DND-41 (cell line): ENCODE measurements at places on chromosomes 12 and 14.

- no peaks in the 10 kb centered on the region for H3K27me3 ChIP-seq
- no peak overlapping the region for H3K4me3 ChIP-seq
- DNase-seq, result no peak
- H3K36me3 ChIP-seq, result no peaks in the 10 kb centered on the region
These were observed 16.6 kb downstream of the RFLNA start for GRCh38 chr12:124311292-124312109.

- no peak overlapping the region for H3K4me3 ChIP-seq
- no peak overlapping the region for H3K27ac ChIP-seq
- no peaks in the 10 kb centered on the region for H3K36me3 ChIP-seq
- no peak for DNase-seq
- H3K4me1 ChIP-seq, result no peaks in the 10 kb centered on the region
- H3K27me3 ChIP-seq, result peaks cover 8% of the 10 kb centered on the region
These were observed 123.5 kb downstream of the CAPZA3 start for GRCh38 chr12:18861287-18861858.

DNA sequence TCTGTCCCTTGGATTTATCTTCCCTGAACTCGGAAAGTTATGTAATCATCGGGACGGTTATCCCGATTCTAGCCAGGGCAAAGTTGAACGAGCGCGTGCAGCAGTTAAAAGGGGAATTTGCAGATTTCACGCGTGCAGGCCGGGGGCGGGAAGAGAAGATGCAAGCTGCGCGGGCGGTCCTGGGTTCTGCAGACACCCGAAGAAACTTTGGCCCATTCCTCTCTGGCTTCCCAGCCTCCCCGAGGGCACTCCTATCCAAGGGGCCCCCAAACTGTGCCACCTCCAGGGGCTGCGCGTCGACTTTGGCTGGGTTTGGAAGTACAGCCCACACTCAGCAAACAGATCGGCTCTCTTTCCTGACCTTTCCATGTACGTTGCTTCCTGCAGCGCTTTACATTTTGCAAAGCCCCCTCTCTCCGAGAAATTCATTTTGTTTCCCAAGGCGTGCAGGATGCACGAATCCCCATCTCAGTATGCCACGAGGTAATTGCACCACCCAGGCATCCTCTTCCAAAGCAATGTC lies 941 bp upstream of the PPP1CC start:
- peak overlapping the region; percentile 87 for H3K27ac ChIP-seq
- DNase-seq, result no peak
- peak overlapping the region; percentile 59 for H3K4me3 ChIP-seq
- H3K4me1 ChIP-seq, result peaks cover 39% of the 10 kb centered on the region

- H3K27me3 ChIP-seq, result no peaks in the 10 kb centered on the region
- no peak for DNase-seq
- no peaks in the 10 kb centered on the region for H3K36me3 ChIP-seq
- H3K4me1 ChIP-seq, result no peaks in the 10 kb centered on the region
These were observed 80.5 kb upstream of the TBX3 start for GRCh38 chr12:114764510-114764909.

GRCh38 chr14:75645056-75645455 lies 15.6 kb downstream of the ERG28 start:
- no peak for DNase-seq
- no peak overlapping the region for H3K4me3 ChIP-seq
- peaks cover 17% of the 10 kb centered on the region for H3K36me3 ChIP-seq
- no peaks in the 10 kb centered on the region for H3K4me1 ChIP-seq

DNA sequence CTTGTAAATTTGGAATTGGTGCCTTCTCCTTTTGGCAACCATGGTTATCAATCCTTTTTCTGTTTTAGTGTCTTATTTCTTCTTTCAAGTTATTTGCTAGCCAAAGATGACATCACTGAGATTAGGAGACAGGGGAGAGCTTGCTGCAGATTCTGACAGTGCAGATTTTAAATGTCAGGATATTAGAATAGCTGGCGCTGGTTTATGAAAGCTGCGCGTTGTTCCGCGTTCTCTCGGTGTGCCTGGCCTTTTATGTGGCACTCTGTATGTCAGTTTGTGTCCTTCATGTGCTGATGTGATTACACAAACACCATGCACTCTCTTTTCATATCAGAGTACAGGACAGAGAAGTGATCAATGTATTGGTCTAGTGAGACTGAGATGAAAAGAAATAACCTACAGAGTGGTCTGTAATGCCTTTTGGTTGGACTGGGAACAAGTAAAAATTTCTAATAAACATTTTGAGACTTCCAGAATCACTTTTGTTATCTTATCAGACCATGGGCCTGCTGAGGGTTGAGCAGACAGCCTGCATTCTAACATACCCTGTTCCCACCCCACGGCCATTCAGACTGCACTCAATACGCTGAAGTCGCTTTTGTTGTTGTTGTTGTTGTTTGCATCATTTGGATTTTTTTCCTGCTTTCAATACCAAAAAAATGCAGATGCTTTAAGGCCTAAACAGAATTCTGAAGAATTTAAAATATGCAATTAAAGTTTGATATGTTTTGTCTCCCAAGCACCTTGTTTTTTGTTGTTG lies 49.7 kb upstream of the TRAF3 start:
- no peak overlapping the region for H3K4me3 ChIP-seq
- DNase-seq, result no peak
- H3K27me3 ChIP-seq, result no peaks in the 10 kb centered on the region
- no peaks in the 10 kb centered on the region for H3K4me1 ChIP-seq
- peaks cover 78% of the 10 kb centered on the region for H3K36me3 ChIP-seq

- peaks cover 26% of the 10 kb centered on the region for H3K4me1 ChIP-seq
- no peaks in the 10 kb centered on the region for H3K27me3 ChIP-seq
- no peaks in the 10 kb centered on the region for H3K36me3 ChIP-seq
- H3K4me3 ChIP-seq, result no peak overlapping the region
- no peak for DNase-seq
- H3K27ac ChIP-seq, result peak overlapping the region; percentile 84
These were observed 391.8 kb downstream of the RAD51B start for GRCh38 chr14:68211421-68211820.

GRCh38 chr12:132106921-132107320 lies 37.2 kb downstream of the DDX51 start:
- H3K27ac ChIP-seq, result no peak overlapping the region
- peaks cover 61% of the 10 kb centered on the region for H3K36me3 ChIP-seq
- H3K4me1 ChIP-seq, result no peaks in the 10 kb centered on the region

- no peaks in the 10 kb centered on the region for H3K27me3 ChIP-seq
- no peak for DNase-seq
- H3K36me3 ChIP-seq, result no peaks in the 10 kb centered on the region
- no peak overlapping the region for H3K4me3 ChIP-seq
- H3K4me1 ChIP-seq, result peaks cover 10% of the 10 kb centered on the region; the same call in 1 of the 2 replicates
These were observed 6.5 kb downstream of the KRT85 start for GRCh38 chr12:52360663-52361271.

GRCh38 chr12:1947081-1947480 lies 28.6 kb upstream of the CACNA2D4 start:
- H3K36me3 ChIP-seq, result peaks cover 67% of the 10 kb centered on the region
- no peaks in the 10 kb centered on the region for H3K27me3 ChIP-seq
- H3K4me3 ChIP-seq, result no peak overlapping the region
- no peak for DNase-seq

- H3K27me3 ChIP-seq, result no peaks in the 10 kb centered on the region
- no peaks in the 10 kb centered on the region for H3K4me1 ChIP-seq
- H3K4me3 ChIP-seq, result no peak overlapping the region
- H3K27ac ChIP-seq, result no peak overlapping the region
- H3K36me3 ChIP-seq, result no peaks in the 10 kb centered on the region
- no peak for DNase-seq
These were observed 740.9 kb upstream of the FLRT2 start for GRCh38 chr14:84789012-84789411.

GRCh38 chr12:123026094-123026853 lies 45.8 kb downstream of the ARL6IP4 start:
- no peak overlapping the region for H3K4me3 ChIP-seq
- H3K27me3 ChIP-seq, result no peaks in the 10 kb centered on the region
- no peak overlapping the region for H3K27ac ChIP-seq
- H3K36me3 ChIP-seq, result no peaks in the 10 kb centered on the region

DNA sequence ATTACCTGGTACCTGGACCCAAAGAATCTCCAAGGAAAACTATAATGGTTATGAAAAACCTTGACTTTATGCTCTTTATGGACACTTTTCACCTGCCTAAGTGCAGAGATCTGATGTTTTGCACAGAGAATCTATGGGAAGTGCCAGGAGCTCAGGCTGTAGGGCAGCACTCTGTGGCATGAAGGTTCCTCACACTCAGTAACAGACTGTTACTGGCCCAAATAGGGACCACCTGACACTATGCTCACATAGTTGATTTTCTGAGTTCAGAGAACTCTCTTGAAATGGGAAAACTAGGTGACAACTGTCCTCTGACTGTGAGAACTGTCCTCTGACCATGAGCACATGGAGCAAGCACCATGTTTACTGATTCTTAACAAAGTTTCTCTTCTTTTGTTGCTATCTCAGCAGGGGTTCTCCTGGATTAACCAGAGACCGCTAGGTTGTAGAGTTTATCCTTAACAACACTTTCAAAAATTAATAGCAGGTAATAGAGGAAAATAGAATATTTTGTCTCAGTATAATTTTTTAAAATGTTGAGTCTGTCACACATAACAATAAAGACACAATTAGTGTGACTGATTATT lies 101.6 kb downstream of the STXBP6 start:
- H3K27me3 ChIP-seq, result no peaks in the 10 kb centered on the region
- H3K4me1 ChIP-seq, result no peaks in the 10 kb centered on the region
- H3K27ac ChIP-seq, result no peak overlapping the region
- H3K36me3 ChIP-seq, result no peaks in the 10 kb centered on the region
